ENCODE measurements at places on chromosomes 6 and 20.

DNA sequence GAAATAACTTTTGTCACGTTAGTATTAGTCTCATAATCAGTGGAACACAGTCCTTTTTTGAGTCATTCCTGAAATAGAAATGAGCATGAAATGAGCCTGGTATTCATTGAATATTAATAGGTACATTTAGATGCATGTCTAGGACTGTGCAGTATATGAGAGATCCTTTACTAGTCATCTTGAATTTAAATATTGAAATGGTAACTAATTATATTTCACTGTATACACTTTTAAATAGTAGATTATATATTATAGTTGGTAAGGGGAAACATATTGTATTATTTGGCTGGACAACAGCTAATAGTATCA lies 59.4 kb downstream of the RSPO3 start:
- no peak for DNase-seq

GRCh38 chr6:34049395-34050342 lies 96.2 kb downstream of the GRM4 start:
- no peak for DNase-seq

DNA sequence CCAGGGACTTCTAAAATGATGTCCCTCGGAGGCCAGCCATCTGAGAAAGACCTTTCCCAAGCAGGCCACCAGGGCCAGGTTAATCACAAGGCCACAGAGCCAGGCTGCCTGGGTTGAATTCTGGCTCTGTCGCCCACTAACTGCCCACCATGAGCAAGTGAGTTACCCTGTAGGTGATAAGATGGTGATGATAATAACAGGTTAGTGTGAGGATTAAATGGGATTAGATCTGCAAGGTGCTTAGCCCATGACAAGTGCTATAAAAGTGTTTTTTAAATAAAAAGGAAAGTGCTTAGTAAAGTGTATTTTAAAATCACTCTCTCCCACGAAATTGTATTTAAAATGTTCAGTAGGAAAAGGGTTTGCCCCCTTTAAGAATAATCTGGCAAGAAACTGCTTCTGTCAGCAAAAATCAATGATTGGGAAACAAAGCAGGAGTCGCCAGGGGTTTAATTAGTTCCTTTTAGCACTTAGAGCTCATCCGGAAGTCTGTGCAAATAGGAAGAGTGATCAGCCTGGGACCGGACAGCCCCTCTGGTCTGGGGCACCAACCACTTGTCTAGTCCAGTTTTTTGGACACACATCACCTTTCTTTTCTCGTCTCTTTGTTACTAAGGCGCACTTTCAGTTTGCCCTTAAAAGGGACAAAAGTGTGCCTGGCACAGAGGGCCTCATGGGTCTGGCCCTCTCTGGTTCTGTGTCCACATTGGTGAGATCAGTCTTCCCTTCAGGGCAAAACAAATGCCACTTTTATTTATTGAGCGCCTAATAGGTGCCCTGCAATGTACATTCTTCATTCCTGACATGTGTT lies 150.4 kb downstream of the GRM4 start:
- DNase-seq, result no peak

DNA sequence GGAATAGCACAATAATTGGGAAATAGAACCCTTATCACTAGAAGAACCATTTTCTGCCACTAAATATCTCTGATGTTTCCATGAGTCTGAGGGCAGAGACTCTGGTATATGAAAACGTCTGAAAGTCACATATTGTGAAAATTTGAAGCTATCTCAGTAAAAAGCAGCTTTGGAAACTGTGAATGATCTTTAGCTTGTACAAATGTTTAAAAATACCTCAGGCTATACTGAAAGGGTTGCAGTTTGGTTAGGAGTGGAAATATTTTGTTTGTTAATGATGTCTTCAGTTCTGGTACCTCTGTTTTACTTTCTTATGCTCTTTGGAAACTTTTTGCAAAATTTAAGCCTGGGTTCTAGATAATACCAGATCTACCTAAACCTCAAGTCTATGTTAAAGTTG lies 135.0 kb downstream of the SLC16A10 start:
- DNase-seq, result no peak

DNA sequence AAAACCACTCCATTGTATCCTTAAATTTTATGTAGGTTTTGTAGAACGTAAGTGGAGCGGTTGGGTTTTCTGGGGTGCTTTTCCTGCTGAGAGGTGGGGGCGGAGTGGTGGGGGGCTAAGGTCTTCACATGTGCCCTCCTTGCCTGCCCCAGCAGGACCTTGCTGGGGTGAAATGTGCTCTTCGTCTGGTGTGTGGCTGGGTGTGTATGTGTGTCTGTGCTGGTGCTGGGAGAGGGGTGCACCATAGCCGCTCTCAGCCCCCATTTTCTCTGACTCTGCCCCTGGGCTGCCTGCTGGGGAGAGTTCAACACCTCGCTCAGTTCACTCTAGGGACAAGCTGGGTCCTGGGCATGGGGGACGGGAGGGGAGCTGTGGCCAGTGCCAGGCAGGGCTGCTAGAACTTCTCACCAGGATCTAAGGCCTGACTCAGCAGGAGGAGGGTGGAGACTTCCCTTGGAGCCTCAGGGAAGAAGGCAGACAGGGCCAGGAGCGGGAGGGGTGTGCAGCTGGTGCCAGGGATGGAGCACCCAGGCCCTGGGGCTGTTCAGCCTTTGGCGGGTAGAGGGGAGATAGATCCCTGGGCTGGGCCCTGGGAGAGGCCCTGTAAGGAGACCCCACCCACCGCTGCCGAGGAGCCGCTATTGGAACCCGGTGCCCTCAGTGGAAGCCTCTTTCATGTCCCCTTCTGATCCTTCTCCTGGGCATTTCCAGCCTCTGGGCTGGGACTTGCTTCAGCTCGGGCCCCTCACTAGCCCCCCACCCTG lies 4.8 kb downstream of the SOX18 start:
- no peak for DNase-seq

DNA sequence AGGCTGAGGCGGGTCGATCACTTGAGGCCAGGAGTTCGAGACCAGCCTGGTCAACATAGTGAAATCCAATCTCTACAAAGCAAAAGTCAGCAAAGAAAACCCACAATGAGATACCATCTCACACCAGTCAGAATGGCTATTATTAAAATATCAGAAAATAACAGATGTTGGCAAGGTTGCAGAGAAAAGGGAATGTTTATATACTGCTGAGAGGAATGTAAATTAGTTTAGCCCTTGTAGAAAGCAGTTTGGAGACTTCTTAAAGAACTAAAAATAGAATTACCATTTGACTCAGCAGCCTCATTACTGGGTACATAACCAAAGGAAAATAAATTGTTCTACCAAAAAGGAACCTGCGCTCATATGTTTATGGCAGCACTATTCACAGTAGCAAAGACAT lies 16.7 kb upstream of the GCM1 start:
- no peak for DNase-seq

DNA sequence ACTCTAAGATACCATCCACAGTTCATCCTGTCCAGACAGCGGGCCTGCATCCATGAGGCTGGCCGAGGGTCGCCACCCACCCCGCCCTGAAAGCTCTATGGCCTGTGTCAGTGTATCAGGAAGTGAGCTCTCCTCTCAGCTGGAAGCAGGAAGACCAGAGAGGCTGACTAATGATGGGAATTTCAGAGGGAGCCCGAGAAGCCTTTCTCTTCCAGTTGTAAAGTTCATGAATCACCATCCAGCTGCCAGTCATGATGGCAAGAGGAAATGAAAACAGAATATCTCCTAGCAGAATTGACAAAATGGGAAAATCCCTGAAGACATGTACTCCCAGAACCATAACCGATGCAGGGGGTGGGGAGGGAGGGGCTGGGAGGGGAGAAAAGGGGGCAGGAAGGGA lies 109.6 kb upstream of the RPS6KA2 start:
- no peak for DNase-seq

DNA sequence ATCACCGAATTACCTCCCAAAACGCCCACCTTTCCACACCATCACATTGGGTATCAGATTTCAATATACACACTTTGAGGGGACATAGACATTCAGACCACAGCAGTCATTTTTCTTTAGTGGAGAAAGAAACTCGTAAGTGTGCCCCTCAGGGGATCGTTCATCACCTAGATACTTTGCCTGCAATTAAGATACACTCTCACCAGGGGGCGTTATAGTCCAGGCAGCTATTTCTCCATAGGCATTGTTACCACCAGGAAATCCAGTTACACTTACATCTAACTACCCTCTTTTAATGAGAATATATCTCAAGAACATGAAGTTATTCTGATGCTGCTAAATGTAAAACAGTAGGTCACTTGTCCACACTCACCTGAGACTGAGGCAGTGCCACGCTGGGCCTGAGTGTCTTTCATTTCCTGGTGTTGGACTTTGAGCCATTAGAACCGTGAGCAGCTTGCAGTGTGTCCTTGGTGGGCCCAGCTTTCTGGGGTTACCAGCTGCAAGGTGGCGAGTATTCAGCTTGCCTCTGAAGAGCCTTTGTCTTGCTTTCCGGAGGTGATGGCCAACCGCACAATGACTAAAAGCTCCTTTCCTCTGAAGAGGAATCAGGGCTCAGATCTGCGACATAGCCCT lies 35.1 kb upstream of the UNC93A start:
- DNase-seq, result no peak

DNA sequence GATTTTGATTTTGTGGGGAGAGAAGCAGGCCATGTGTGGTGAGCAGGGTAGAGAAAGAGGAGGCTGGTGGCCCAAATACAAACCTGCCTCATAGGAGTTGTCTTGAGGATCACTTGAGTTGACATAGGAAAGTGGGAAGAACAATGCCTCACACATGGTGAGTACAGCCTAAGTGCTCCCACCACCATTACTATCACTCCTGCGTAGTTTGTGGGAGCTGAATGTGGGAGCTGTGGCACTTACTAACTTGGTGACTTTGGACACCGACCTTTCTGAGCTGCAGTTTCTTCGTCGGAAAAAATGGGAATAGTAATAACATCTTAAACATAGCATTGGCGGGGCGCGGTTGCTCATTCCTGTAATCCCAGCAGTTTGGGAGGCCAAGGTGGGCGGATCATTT lies 25.5 kb upstream of the SERINC3 start:
- DNase-seq, result no peak

GRCh38 chr20:52924411-52925271 lies 47.5 kb upstream of the TSHZ2 start:
- no peak for DNase-seq

- peak; percentile 45 for DNase-seq
Measured at GRCh38 chr6:42452171-42453030, 675 bp upstream of the TRERF1 start.

DNA sequence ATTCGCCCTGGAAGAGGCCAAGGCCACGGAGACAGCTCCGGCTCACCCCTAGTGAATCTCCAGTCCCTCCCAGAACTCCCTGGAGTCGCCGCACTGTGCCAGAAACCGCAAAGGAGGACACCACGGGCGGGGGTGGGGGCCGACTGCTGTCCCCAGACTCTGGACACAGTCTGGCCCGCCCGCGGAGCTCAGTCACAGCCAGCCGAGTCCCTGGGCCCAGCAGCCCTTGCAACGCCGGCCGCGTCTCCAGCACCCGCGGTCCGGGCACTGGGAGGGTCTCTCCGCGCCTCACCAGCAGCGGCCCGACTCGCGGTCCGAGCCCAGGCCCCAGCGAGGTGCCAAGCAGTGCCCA lies 518 bp downstream of the PEX6 start:
- DNase-seq, result no peak

- no peak for DNase-seq
Measured at GRCh38 chr6:53680489-53680888, 14.9 kb upstream of the KLHL31 start.

- DNase-seq, result no peak
Measured at GRCh38 chr6:104123227-104123626, 736.5 kb downstream of the HACE1 start.

DNA sequence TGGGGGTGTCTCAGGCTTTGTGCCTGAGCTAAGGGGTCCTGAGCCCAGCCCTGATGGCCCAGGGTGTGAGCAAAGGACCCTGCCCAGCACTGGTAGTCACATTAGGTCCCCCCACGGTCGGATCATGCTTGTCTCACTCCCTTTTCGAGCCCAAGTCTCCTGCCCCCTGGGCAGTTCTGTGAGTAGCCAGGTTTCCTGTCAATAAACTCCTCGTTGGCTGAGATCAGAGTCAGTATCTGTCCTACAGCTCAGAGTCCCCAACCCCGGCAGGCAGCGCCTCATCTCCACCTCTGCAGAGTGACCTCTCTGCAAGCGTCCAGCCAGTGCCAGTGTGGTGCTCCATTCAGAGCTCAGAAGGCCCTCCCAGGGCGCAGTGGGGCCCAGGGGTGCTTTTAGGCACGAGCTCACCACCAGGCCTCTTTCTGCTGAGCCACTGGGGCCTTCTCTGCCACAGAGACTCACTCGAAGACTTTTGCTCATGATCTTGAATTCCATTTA lies 93.7 kb upstream of the PMEPA1 start:
- no peak for DNase-seq

DNA sequence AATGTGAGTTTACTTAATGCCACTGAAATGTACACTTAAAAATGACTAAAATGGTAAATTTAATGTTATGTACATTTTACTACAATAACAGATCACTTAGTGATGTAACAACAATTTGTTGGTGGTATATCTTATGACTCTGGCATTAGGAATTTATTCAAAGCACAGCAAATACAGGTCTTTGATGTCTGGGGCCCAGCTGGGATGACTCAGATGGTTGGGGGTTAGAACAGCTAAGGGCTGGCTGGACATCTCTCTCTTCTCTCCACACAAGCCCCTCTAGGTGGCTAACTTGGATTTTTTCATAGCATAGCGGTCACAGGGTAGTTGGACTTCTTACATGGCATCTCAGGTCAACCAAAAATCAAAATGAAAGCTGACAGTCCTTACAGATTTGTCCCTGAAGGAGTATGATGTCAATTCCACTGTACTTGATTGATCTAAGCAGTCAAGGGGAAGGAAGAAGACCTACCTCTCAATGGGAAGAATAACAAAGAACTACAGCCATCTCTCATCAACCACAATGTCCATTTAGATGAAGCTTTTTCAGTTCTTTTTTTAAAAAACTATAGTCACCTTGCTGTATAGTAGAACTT lies 37.5 kb upstream of the LCA5 start:
- no peak for DNase-seq

- peak; percentile 84 for DNase-seq
Measured at GRCh38 chr20:50724851-50725723, 6.3 kb upstream of the PARD6B start.

DNA sequence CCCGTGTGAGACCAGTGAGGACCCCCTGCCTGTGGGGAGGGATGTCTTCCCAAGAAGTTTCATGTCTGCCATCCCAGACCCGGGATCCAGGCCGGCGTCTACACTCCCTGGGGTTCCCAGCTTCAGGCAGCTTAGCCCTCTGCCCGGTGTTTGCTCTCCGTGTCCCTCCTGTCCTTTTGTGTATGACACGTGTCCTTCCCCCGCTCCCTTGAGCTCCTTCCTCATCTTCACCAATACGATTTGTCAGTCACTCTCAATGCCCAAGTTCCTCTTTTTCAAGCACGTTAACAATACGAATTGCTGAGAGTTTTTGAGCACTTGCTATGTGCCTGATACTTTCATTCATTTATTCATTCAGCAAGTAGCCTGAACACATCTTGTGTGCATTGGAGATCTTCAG lies 115.6 kb upstream of the PTPN1 start:
- no peak for DNase-seq

DNA sequence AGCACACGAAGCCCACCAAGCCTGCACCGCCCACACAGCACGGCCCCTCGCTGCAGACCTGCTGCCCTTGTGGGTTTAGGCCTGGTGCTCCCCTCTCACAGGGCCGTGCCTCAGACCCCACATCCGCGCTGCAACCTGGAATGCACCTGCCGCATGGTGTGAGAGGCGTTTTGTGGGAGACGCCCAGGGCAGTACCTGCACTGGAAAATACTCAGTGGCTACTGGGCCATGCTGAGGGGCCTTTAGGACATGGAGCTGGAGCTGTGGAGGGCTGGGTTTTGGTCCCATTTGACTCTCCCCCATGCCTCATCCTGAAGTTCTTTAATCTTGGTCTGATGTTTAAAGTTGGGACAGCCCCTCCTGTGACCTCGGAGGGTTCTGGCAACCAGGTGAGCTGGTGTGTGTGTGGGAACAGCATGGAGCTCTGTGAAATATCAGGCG lies 116.3 kb downstream of the ERMARD start:
- DNase-seq, result no peak
